ENCODE measurements at places on chromosomes 7 and 10.

- peak; percentile 21 for DNase-seq
These were observed 28.2 kb downstream of the MTERF1 start for GRCh38 chr7:91852263-91852741.

DNA sequence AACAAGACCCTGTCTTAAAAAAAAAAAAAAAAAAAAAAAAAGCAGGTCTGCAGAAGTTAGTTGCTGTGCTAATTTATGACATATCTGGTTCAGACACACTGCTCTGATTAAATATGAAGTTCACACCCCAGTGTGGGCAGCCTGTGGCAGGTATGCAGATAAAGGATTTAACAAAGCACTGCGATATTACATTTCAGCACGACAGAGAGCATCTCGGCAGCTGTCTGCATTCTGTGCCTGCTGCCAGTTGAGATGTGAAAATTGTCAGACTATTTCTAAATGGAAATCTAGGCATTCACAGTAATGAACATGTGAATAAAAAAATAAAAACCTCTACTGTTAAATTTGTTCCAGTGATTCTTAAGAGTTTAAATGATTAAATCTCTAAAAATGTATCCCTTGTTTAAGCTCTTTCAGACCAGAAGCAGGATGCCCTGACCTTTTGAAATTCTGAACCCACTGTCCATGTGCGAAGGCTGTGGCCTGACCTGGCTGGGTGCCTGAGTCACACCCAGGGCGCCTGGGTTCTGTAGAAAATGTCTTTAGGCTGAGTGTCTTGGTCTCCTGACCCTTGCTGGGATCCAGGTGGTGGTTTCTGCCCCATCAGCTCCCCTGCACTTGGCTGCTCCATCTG is 272.9 kb downstream of the WDR37 start:
- no peak for DNase-seq

DNA sequence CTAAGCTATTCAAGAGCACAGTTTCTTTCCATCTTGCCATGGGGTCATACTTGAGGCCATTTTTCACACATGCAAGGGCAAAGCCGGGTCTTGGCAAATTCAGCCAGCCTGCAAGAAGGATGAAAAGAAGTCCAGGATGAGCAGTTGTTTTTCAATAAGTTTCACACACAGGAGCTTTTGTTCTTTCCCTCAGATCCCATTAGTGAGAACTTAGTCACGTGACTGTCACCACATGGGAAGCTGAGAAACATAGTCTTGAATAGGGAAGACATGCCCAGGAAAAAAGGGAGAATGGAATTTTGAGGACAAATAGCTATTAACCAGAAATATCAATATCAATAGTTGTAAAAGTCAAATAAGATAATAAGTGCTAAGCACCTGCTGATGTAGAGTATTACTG is 137.7 kb downstream of the AHR start:
- DNase-seq: no peak

GRCh38 chr7:98073047-98073446 is 33.6 kb upstream of the LMTK2 start:
- no peak for DNase-seq

- DNase-seq: no peak
These were observed 8.7 kb upstream of the UNC5B start for GRCh38 chr10:71203716-71204115.

GRCh38 chr10:76382381-76382851 is 951.0 kb downstream of the LRMDA start:
- no peak for DNase-seq

GRCh38 chr10:28365840-28366239 is 63.0 kb upstream of the MPP7 start:
- DNase-seq: peak; percentile 6

DNA sequence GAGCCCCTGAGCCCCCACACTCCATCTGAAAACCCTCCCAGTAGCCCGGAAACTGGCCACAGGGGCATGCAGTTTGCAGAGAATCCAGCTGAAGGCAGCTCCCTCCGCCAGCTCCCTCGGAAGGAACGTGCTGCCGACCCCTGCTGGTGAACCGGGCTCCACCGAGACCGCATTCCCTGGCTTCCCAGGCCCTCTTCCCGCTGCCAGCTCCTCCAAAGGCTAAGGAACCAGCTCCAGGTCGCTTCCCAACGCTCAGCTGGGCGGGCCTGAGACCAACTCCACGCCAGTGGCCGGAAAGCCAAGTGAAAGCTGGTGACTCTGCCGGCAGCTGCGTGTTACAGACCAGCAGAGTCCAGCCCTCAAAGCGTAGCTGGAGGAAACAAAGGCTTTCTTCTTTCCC is 35.8 kb downstream of the GPER1 start:
- no peak for DNase-seq

DNA sequence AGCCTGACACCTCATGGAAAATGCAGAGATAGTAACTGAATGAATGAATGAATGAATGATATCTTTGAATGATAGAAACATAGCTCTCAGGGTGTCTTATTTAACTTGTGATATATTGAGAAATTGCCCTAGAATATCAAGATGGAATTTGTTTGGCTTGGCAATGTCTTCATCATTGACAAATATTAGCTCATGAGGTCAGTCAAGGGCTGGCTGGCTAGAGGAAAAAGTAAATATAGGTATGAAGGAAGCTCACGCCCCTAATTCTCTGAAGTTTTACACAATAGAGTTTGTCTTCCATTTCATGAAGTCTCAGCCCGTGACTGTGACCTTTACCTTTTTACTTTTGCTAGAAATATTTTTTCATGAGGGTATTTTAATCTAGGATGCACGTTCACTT is 305.2 kb downstream of the ADARB2 start:
- DNase-seq: no peak

- DNase-seq: no peak
These were observed 15.1 kb downstream of the CAMK2B start for GRCh38 chr7:44310221-44310848.

GRCh38 chr7:99375070-99375807 is 709 bp downstream of the ARPC1B start:
- peak; percentile 87 for DNase-seq

GRCh38 chr10:103619424-103620351 is 126.2 kb downstream of the NEURL1 start:
- no peak for DNase-seq

GRCh38 chr7:1243964-1244416 is 11.3 kb downstream of the UNCX start:
- no peak for DNase-seq

GRCh38 chr7:76191783-76192240 is 9.9 kb upstream of the SRRM3 start:
- peak; percentile 59 for DNase-seq

- no peak for DNase-seq
These were observed 268.3 kb upstream of the SHH start for GRCh38 chr7:156080596-156080995.

- DNase-seq: no peak
These were observed 86.9 kb downstream of the MPP7 start for GRCh38 chr10:28215930-28216329.

- no peak for DNase-seq
These were observed 31.8 kb downstream of the CTBP2 start for GRCh38 chr10:125128397-125129075.

DNA sequence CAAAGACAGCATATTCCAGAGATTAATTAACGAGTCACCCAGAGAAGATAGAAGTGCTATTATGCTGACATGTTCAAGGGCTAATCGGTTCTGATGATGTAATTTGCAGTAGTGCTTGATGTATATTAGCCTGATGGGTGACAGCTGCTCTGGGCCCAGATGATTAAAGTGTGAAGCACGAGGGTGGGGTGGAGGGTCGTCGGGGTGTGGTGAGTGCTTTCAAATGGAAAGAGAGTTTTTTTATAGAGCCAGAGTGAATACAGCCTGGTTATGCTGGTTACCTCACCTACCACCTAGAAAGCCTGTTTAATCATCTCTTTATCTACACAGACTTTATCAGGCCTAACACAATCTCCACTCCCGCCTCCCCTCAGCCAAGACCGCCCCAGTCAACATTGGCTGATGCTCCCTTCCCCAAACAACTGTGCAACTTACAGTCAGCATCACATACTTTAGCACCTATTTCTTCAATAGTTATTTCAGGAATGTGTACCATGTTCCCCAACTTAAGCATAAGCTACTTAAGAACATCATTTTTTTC is 11.5 kb upstream of the STN1 start:
- no peak for DNase-seq

DNA sequence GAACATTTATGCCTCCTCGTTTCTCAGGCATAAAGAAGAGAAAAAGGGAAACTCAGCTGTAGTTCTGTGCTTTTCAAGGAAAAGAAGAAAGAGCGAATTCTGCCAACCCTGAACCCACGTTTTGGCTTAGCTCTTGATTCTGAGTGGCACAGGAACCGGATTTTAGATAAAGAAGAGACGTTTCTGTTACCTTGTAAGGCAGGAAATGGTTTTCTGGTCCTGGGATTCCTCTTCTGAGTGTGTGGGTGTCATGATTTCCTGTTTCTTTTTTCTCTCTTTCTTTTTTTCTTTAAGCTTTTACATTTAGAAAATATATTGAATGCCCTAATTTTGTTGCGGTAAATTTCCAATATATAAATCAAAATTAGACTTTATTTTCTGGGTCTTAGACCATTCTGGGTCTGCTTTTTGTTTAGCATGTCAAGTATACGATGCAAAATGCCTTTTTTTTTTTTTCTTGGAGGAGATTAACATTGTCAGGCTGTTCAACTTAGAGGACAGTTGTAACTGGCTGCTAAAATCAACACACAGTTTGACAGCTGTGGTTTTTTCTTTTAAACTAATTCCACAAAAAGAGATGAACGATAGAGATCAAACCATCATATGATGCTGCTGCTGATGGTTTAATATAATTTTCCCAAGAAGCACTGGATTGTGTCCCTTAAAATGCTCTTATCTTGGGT is 190.8 kb downstream of the GATA3 start:
- no peak for DNase-seq

DNA sequence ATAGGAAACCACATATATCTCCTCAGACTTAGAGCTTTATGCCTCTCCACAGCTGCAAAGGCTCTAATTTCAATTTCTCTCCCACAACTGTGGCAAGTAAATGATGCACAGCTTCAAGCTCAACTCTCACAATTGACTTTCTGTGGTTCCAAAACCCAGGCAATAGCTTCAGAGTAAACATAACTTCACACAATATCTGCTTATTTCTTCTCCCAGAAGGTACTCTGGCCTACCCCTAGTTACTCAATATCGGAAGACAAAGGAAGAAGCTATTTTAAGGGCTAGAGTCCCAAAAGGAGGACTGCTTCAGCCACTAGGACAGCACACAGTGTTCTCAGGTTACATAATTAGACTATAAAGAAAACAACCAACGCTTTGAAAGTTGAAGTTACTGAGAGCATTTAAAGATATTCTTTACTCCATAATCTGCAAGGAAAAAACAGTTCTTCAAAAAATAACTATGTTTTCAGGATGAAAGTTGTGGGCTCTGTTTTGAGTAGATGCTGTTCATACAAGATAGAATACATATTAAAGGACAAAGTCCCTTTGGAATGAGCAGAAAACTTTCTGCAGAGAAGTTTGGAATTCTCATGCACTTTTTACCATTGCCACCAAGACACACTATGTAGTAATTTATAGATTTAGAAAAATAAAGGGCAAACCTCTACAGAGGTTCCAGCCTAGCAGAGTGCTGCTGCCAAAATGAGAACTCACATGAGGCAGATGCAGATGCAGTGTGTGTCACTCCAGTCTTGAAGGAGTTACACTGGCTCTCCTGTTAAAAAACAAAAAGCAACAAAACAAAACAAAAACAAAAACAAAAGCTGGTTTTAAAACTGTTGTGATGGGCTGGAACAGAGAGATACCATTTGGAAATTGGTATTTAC is 81.8 kb downstream of the NT5C2 start:
- DNase-seq: no peak

DNA sequence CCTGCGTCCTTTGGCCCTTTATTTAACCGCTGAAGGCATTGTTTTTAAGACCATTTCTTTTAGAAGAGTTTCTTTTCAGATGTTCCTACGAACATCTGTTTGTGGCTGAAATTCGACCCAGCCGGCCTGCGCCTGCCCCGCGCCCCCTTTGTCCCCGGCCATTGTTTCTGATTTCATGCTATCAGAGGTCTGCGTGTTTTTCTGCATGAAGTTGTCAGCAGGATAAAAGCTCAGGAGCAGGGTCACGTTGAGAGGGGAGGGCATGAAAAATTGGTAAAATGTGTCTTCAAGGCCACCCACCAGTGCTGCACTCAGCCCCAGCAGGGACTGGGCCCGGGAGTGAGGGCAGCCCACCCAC is 43.1 kb downstream of the NKX6-2 start:
- no peak for DNase-seq

DNA sequence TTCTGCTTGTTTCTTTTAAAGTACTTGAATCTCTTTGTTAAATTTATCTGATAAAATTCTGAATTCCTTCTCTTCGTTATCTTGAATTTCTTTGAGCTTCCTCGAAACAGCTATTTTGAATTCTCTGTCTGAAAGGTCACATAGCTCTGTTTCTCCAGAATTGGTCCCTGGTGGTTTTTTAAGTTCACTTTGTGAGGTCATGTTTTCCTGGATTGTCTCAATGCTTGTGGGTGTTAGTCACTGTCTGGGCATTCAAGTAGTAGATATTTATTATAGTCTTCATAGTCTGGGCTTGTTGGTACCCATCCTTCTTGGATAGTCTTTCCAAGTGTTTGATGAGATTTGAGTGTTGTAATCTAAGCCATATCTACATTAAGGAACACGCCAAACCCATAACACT is 1060.6 kb downstream of the LRMDA start:
- no peak for DNase-seq

GRCh38 chr10:15370856-15371701 is at the start of gene FAM171A1:
Gene FAM171A1 (minus strand): TSS chr10:15371289. CDS start chr10:15371052, 237 bp downstream.
- DNase-seq: no peak

DNA sequence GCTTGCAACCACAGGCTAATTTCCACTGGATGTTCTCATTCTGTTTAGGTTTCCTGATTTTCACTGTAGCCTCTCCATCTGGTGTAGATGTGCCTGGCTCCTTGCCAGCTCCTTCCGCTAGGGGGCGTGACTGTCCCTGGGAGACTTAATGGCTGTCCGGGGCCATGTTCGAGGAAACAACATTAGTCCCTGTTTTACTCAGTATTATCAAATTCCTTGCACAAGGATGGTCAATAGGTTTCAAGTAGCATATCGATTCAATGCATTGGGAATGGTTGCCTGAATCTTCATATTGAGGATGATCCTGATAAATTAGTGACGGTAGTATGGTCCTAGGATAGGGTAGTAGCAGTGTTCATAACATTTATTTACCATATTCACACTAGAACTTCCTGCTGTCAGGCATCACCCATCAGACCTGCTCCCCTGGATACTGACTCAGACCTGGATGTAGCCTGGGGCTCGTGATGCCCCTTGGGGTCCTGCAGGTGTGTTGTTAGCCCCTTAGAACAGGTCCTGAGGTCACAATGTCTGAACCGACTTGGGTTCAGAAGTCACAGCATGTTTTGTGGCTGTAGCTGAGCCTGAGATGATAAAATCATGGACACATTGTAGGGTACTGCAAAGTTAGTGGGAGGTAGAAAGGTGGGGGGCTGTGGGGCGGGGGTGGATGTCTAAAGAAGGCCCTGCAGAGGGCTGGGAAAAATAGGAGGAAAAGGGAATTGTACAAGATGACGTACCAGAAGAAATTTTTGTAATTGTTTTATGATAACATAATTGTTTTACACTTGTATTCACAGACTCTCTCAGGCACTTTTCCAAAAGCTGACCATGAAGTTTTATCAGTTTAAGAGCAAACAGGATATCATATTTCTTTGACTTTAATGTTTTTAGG is 8.9 kb upstream of the EXOC6 start:
- DNase-seq: peak; percentile 53
